HFF-Myc (cell line): ENCODE measurements at places on chromosomes 12 and 14.

GRCh38 chr12:116459011-116459875 is 99.9 kb upstream of the MAP1LC3B2 start:
- no peak for DNase-seq

GRCh38 chr12:50732591-50732990 is 31.3 kb upstream of the ATF1 start:
- peak; percentile 27 for DNase-seq

DNA sequence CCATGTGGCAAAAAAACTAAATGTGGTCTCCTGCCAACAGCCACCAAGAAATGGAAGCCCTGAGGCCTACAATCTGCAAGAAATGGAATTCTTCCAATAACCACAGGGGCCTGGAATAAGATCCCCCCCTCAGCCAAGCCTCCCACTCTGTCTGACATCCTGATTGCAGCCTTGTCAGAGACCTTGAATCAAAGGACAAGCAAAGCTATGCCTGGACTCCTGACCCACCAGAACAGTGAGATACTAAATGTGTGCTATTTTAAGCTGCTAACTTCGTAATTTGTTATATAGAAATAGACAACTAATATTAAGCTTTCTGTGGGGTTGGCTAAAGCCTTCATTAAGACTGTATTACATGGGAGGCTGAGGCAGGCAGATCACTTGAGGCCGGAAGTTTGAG is 77.7 kb downstream of the TBX5 start:
- DNase-seq = no peak

DNA sequence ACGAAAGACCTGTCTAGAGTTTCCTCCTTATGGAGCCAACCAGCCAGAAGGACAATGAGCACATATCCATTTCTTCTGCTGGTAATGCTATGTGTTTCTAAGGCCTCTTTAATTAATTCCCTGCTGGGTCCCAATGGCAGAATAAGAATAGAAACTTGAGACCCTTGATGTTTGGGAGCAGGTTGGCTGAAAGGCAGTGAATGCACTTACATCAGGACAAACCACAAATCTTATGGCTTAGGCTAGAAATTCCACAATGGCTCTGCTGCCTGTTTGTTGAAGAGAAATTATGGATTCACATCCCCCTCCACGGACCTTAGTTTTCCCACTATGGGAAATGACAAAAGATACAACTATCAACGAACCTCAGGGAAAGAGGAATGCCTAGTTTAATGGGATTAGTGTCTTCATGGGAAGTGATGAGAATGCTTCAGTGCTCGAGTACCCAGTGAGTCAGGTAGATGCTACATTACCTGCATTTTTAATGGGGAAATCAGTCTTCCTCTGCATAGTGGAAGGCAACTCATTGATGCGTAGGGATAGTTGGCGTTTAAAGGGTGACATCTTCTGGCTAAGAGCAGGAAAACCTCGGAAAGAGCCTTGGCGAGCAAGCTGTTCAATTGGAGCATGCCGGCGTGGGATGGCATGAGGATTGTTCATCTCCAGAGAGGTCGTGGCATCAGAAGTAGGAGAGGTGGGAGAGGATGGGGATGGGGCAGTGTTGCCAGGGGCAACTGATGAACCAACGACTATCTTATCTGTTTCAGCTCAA is 46.5 kb downstream of the PAPLN start:
- no peak for DNase-seq

GRCh38 chr12:43848786-43849185 is 12.9 kb downstream of the TMEM117 start:
- no peak for DNase-seq

DNA sequence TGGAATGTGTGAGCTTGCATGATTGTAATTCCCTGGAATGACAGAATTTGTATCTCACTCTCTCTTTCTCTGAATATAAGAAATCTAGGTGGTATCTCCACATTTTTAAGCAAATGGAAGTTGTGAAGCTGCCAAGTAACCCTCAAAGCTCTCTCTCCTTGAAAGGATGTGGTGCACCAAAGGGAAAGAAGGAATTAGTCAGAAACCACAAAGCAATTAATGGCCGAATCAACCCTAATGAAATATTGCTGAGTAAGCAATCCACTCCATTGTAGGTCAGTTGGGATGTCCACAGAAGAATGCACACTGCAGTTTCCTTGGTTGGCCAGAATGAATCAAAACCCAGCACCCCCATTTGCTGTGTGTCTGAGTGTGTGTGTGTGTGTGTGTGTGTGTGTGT is 153.5 kb downstream of the KCNA5 start:
- DNase-seq = peak; percentile 15

DNA sequence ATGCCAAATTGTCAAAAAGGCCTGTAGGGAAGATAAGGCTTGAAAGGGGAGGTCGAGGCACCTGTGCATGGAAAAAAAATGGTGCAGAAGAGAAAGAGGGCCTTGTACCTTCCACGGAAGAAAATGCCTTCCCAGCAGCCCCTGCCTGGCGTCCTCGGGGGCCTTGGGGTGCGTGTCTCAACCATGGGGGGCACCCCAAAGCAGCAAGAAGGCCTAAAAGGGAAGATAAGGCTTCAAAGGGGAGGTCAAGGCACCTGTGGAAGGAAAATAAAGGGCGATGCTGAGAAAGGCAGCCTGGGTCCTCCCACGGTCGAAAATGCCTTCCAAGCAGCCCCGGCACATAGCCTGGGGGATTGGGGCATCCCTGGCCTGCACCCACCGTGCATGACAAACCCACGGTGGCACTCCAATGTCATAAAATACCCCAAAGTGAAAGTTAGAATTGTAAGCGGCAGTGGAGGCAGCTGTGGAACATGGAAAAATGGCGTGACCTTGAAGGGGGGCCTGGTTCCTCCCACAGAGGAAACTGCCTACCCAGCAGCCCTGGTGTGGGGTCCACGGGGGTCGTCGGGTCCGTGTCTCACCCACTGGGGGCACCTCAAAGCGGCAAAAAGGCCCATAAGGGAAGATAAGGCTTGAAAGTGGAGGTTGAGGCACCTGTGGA is 275.0 kb downstream of the ALG10 start:
- DNase-seq = no peak

DNA sequence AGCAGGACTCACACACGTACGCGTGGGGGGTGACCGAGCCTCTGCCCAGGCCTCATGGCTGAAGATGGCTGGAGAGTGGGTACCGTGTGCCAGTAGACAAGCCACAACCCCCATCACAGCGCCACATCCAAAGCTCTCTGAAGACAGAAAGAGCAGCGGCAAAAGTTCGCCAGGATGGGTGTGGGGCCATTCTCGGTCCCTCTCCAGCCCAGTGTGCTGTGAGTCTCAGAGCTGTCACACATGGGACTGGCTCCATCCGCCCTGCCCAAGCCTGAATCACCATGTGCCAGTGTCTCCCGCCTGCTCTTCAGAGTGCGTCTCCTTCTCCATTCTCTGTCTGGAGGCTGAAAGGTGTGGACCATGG is 5.7 kb downstream of the TMEM179 start:
- no peak for DNase-seq
